ENCODE measurements at places on chromosomes 12 and 14. TPM values are rescaled to one million over a fixed set of nuclear protein-coding genes. Genes with fewer than 3 reads are reported as not detected.
A peak's percentile ranks its signal among the peaks of the same experiment; 100 is the strongest.

Gene AVPR1A
- total RNA-seq, result not detected

Gene OVCH1
- total RNA-seq, result not detected

- no peak for DNase-seq
Observed at GRCh38 chr12:51592034-51592705, 1.1 kb downstream of the SCN8A start.

- DNase-seq, result peak; percentile 16
Observed at GRCh38 chr14:93857500-93858283, 69.4 kb upstream of the PRIMA1 start.

Gene TMEM233
- 0.29 TPM for total RNA-seq

GRCh38 chr14:104687601-104688504 lies 1.6 kb upstream of the INF2 start:
- DNase-seq, result peak; percentile 83

DNA sequence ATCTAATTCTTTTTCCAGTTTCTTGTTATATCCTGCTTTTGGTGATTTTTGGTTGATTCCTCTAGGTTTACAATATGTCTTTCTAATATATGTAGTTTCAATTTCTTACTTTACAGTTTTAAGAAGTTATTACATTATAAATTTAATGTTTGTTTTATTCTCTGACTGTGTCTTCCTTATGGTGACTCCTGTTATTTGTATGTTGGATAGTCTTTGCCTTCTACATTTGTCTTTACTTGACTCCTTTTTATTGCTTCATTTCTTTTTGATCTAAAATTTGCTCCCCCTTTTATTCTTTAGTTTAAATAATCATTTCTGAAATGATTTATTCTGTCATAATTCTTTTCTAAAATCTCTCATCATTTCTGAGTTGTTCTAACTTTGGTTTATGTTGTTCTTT lies 125.8 kb downstream of the CCDC91 start:
- no peak for DNase-seq

- no peak for DNase-seq
Observed at GRCh38 chr14:68627868-68628604, 164.8 kb downstream of the ZFP36L1 start.

DNA sequence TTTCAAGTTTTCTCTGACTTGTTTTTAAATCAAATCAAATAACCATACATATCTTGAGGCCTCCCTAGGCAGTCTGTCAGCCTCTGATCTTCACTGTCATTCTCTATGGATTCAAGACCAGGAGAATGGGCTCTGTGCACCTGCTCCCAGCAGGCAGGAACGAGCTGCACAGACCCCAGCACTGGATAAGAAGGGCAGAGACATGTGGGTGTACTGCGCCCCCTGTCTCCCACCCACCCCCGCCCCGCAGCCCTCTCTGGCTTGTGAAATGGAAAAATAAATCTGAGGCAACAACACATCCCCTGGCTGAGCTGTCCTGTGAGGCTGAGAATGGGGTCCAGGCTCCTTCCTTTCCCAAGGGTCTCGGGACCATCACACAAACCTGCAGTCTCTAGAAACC lies 26.3 kb downstream of the CLMN start:
- DNase-seq, result no peak

GRCh38 chr12:62774794-62775193 lies 160.2 kb downstream of the PPM1H start:
- no peak for DNase-seq

Data from H4 (cell line).